ENCODE measurements at places on chromosomes 6 and 20.

GRCh38 chr6:90088009-90088408 is 193.7 kb downstream of the GJA10 start:
- DNase-seq = no peak

GRCh38 chr6:159301810-159302593 is 132.8 kb downstream of the FNDC1 start:
- no peak for DNase-seq

- DNase-seq = no peak
Observed at GRCh38 chr20:19137641-19138040, 74.8 kb upstream of the SLC24A3 start.

GRCh38 chr6:3873051-3873450 is 23.9 kb downstream of the FAM50B start:
- no peak for DNase-seq

GRCh38 chr6:163414946-163415619 is 565 bp downstream of the QKI start:
- DNase-seq = no peak

GRCh38 chr6:2554651-2555260 is 196.0 kb downstream of the MYLK4 start:
- DNase-seq = no peak

Data from NCI-H1436 treated with DMSO at 0.1 percent for 48 hours (cell line).